Mucosa of gallbladder (tissue), 1 donor: ENCODE measurements at places on chromosomes 4 and X.

GRCh38 chr4:123930996-123931395, 534.4 kb downstream of the SPRY1 start:
- no peak for DNase-seq

DNA sequence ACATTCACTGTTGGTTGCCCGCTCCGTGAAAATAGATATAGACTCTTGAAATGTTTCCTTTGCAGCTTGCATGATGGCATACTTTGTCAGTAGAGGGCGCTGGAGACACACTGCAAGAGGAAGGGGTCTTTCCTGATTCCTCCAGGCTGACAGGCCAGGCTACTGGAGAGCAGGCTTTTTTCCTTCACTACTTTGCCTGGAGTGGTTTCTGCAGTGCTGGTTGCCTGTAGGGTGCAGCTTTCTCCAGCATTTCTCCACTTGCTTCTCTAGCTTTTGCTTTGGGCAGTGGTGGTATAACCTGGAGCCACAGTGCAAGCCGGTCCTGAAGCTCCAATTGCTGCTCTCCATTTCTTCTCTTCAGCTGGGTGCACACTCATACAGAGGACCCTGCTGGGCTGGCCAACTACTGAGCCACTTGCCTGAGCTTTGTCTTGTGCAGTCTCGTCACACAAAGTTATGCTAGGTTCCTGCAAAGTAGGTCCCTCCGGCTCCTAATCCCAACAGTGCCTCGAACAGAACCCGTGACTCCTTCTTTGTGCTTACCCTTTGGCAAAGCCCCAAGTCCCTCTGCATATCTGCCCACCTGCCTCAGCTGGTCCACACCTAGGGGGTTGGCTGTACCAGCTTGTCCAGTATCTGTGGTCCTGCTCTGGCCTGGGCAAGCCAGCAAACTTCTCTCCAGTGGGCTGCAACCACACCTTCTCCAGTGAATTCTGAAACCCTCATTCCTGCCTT, 46.3 kb downstream of the RASSF6 start:
- peak; percentile 51 for DNase-seq

DNA sequence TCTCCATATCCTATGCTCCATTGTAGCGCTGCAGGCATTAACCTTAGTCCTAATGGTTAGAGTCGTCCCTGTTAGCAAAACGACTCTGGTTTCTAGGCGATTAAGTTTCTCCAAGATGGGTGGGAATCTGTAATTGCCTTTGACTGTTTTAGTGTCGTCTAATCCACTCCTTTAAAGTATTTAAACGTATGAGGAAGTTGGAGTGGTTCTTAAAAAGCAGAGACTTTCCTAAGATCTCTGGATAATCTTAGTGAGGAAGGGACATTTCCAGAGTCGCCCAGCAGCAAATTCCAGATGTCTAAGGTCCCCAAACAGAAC, 285 bp downstream of the MRPS18C start:
- no peak for DNase-seq

- no peak for DNase-seq
Measured at GRCh38 chrX:143296521-143296920, 220.8 kb downstream of the SPANXN3 start.

DNA sequence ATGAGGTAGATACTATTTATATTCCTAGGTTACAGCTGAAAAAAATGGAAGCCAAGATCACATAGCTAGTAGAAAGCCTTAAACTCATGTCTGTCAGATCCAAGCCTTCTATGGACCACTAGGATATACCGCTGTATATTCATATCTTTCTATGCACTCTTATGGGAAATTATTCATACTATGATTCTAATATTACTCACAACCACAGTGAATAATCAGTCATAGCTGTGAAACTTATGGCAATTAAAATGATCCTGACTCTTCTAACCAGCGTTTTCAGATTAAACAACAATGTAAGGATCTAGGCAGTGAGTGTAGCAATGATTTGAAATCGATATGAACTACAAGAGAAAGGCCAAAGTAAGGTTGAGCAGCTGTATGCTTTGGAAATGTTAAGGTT, 111.0 kb downstream of the RASGEF1B start:
- DNase-seq = no peak

DNA sequence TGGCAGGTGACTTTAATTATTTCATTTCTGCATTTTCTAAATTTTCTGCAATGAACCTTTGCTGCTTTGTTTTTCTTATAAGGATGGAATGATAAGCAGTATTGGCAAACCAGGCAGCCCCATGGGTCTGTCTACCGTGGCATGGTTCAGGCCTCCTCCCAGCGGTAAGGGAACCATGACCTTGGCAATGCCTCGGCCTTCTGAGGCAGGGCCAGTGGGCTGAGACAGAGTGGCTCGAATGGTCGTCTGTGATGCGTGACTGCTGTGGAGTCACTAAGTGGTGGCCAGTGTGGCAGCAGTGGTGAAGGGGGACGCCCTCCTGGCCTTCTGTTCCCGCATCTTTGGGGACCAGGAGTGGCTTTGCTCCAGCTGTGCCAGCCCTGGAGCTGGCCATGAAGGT, 43.6 kb upstream of the GRPEL1 start:
- DNase-seq = no peak
